NCI-H1694 (cell line): ENCODE measurements at places on chromosomes 5 and 9.

- DNase-seq = no peak
Observed at GRCh38 chr9:1115370-1115769, 65.2 kb downstream of the DMRT2 start.

- no peak for DNase-seq
Observed at GRCh38 chr5:4373051-4373820, 766.9 kb upstream of the ADAMTS16 start.

- DNase-seq = no peak
Observed at GRCh38 chr9:94144394-94144793, 60.1 kb downstream of the PTPDC1 start.

GRCh38 chr5:135735831-135736230, 98.6 kb upstream of the SLC25A48 start:
- DNase-seq = no peak

DNA sequence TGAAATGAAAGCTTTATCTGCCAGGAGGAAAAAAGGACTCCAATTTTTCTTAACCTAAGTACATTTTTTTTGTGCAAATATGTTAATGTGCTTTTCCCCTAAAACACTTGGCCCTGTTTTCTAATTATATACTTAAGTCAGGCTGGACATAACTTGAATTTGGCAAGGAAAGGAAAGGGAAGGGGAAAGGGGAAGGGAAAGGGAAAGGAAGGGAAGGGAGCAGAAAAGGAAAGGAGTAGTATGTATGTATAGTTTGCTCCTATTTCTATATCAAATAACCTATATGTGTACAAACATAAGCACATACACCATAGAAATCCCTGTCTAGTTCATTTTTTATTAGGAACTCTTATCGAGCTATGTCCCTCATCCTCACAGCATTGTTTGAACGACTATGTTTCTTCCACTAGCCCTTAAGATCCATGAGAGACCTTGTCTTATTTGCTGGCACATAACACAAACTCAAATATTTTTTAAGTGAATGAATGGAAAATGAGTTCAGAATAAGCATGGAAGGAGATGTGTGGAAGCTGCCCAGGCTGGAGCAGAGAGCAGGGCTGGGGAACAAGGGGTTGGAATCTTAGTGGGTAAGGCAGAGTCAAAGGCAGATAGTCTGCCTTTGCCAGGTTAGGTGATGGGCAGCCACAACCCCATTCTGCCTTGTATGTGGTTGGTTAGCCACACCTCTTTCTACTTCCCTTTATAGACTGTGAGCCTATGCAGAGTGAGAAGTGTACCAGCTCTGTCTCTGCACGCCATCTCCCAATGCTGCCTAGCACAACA, 70.0 kb downstream of the KLHL3 start:
- DNase-seq = no peak

DNA sequence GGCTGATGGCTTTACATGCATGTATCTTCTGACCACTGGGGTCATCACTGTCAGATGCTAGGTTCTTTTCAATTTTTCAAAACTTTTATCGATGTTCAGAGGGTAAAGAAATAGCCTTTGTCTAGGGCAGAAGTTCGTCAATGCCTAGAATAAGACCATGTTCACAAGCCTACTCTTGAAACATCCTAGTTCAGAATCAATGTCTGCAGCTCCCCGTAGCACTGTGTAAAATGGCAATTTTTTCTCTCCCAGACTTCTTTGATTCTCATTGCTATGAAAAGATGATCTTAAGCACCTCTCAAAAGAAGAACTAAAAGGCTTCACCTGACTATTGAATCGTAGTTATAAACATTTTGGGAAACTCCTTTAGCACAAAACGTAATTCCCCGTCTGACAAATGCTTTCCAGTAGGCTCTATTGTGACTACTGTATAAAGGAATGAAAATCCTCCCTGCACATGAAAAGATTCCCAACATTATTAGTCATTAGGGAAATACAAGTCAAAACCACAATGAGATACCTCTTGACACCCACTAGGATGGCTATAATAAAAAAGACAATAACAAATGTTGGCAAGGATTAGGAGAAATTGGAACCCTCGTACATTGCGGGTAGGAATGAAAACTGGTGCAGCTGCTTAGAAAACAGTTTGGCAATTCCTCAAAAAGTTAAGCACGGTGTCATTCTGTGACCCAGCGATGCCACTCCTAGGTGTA, 263.5 kb downstream of the ARHGAP26 start:
- DNase-seq = no peak

DNA sequence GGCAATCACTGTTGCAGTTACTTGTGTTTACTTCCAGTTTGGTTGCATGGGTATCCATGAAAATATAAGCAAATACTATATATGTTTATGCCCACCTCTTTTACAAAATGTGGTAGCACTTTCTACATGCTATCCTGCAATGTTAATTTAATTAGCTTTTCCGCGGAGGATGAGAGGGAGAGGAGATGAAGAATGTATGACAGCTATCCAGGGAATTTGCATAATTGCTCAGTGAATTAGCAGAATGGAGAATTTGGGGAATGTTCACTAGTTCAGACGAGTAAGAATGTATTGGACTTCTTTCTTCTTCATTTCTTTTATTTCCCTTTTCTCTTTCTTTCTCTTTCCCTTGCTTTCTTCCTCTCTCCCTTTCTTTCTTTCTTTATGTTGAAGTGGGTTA, 140.7 kb upstream of the SLC28A3 start:
- DNase-seq = no peak

DNA sequence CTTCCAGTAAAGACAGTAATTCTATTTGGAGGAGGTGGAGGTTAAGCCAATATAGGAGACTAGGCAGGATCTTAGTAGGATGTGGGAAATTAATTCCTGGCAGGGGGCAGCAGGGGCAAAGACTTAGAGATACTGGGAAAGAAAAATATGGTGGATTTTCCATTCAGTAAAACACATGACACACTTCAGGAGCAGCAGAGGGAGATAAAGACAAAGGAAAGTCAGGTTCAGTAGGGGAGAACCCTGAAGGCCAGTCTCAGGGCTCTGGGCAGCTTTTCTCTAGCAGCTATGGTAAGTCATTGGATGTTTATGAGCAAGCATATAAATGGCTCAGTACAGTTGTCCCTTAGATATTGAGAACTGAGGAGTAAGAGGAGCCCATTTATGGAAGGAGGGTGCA, 105.5 kb downstream of the PJA2 start:
- DNase-seq = no peak

- DNase-seq = no peak
Observed at GRCh38 chr5:40958811-40959210, 49.5 kb downstream of the C7 start.

- no peak for DNase-seq
Observed at GRCh38 chr5:137935190-137935589, 45.9 kb downstream of the PKD2L2 start.

- DNase-seq = no peak
Observed at GRCh38 chr9:132789719-132790118, 88.4 kb downstream of the AK8 start.

DNA sequence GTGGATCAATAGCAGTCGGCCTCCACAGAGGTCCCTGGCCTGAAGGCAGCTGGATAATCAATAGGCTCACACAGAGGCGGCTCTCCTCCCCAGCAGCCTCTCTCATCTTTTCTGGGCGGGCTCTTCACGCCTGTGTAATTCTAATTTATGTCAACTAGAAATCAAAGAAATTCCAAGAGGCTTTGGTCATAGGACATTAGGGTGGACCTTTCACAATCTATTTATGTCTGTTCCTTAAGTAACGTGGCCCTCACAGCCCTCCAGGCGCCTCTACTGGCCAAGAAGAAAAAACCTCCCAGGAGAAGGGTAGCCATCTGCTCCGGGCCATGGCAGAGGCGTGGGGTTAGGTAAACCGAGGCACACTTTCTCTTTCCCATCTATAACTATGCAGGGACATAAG, 205.1 kb upstream of the EFNA5 start:
- DNase-seq = no peak

GRCh38 chr5:41940641-41941040, 15.6 kb downstream of the FBXO4 start:
- no peak for DNase-seq

- DNase-seq = no peak
Observed at GRCh38 chr5:179373961-179374505, 28.8 kb upstream of the ADAMTS2 start.

DNA sequence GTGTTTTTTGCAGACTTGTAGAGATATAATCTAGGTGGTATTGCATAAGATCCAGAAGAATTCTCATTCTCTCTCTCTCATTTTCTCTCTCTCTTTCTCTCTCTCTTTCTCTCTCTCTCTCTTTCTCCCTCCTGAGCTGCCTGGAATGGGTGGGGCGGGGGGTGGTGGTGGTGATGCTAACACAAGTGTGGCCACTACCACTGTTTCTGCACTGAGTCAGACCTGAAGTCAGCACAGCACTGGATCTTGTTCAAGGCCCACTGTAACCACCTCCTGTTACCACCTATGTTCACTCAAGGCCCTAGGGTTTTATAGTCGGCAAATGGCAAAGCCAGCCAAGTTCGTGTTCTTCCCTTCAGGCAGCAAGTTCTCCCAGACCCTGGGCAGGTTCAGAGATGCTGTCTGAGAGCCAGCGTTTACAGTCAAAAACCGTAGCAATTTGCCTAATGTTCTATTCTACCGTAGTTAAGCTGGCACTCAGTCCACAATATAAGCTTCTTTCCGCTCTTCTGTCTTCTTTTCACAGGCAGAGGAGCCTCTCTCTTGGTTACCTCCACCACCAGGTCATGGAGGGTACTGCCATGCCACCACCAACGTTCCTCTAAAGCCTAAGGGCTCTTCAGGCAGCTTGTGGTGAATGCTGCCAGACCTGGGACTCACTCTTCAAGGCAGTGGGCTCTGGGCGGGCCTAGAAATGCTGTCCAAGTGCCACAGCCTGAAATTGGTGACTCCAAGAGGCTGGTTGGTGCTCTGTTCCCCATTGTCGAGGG, 235.7 kb upstream of the PRR16 start:
- DNase-seq = peak; percentile 3

DNA sequence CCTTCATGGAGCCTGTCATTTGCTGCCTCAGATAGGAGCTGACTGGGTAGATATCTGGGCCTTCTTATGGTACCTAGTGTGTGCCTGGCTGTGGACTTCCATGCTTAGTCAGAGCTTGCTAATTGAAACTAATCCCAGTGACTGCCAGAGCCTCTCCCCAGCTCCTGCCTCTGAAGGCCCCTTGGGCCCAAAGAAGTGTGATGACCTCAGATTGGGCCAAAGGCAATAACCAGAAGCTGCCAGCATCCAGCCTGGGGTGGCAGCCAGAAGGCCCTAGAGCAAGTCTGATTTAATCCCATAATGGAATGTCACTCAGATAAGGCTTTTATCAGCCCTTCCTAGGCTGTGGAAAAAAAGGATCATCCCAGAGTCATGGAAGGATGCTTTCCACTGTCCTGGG, 17.1 kb upstream of the CDC23 start:
- DNase-seq = no peak

- no peak for DNase-seq
Observed at GRCh38 chr9:16071400-16071799, 518.6 kb downstream of the CCDC171 start.

DNA sequence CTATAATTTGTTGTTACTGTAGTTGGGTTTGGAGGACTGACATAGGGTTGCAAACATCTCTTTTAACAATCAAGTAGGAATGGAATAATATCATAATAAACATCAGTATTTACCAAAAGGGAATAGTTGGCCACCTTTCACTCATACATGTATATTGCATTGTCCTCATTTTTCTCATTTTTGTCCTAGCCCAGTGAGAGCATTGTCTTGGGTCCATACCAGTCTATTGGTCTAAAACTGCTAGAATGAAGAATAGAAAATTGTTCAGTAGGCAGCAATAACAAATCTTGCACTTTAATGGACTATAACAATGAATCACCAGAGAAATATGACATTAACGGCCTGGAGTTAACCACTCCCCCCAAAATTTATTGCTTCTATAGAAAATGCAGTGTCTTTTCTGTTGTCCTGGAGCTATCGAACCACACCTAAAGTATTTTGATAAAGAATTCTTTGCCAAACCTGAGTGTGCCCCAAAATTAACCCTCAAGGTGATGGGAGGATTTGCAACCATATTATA, 80.9 kb upstream of the IL33 start:
- no peak for DNase-seq
